ENCODE measurements at places on chromosomes 7 and 10. TPM values are rescaled to one million over a fixed set of nuclear protein-coding genes. Genes with fewer than 3 reads are reported as not detected.

GRCh38 chr7:36151921-36152755 lies 916 bp upstream of the EEPD1 start:
- no peaks in the 10 kb centered on the region for H3K36me3 ChIP-seq
- H3K4me1 ChIP-seq = peaks cover 18% of the 10 kb centered on the region
- no peak for DNase-seq
- H3K27me3 ChIP-seq = no peaks in the 10 kb centered on the region

DNA sequence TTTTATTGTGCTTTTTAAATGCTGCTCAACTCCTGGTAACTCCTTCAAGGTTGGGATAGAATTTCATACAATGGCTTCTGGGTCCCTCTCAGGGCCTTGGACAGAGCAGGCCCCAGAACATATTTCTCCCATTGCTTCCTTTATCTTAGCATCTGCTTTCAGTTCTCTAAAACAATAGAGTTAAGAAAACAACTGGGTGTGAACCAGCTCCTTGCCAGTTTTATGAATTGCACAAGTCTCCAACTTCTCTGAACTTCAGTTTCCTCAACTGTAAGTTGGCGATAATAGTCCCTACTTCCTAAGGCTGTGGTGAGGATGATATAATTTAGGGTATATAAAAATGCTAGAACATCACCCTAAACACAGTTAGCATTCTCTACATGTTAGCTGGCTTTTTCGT lies 77.0 kb upstream of the INHBA start:
- H3K4me3 ChIP-seq = no peak overlapping the region
- H3K4me1 ChIP-seq = no peaks in the 10 kb centered on the region
- DNase-seq = no peak
- H3K36me3 ChIP-seq = no peaks in the 10 kb centered on the region
- H3K27ac ChIP-seq = no peak overlapping the region

DNA sequence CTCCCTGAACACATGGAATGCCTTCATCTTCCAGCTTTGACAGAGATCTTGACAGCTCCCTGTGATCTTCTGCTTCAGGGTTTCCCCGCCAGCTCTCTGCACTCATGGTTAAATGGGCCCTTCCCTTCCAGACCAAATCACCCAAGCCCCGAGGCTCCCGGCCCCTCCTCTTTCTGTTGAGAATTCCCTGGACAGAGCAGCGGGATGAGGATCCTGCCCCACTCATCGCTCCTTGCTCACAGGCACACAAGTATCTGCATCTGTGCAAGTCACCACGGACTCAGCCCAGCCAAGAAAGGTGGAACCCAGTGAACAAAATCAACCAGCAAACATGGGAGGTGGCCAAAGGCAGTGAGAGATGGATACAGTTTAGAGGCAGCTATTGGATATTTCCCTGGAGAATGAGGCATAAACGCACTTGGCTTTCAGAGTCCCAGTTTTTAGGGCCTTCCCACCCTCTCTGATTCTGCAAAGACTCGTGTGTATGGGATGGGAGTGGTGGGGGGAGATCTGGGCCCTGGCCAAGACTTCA lies 37.7 kb upstream of the CXCL12 start:
- H3K36me3 ChIP-seq = no peaks in the 10 kb centered on the region
- H3K27me3 ChIP-seq = no peaks in the 10 kb centered on the region
- DNase-seq = no peak
- H3K27ac ChIP-seq = no peak overlapping the region

- no peak for DNase-seq
- H3K27ac ChIP-seq = no peak overlapping the region
- H3K4me1 ChIP-seq = no peaks in the 10 kb centered on the region
Observed at GRCh38 chr10:46319389-46319788, 32.6 kb downstream of the ANTXRL start.

- no peaks in the 10 kb centered on the region for H3K27me3 ChIP-seq
- no peaks in the 10 kb centered on the region for H3K4me1 ChIP-seq
- H3K4me3 ChIP-seq = no peak overlapping the region
- H3K27ac ChIP-seq = no peak overlapping the region
- H3K36me3 ChIP-seq = no peaks in the 10 kb centered on the region
Observed at GRCh38 chr7:68015122-68015977, 1018.7 kb downstream of the TYW1 start.

Gene COL13A1
- total RNA-seq = 0.94 TPM

Gene ALOX5
- 13.7 TPM for total RNA-seq

Gene ANKRD30A
- total RNA-seq = 32.1 TPM
